ENCODE measurements at places on chromosomes 4 and X. TPM values are rescaled to one million over a fixed set of nuclear protein-coding genes. Genes with fewer than 3 reads are reported as not detected.

DNA sequence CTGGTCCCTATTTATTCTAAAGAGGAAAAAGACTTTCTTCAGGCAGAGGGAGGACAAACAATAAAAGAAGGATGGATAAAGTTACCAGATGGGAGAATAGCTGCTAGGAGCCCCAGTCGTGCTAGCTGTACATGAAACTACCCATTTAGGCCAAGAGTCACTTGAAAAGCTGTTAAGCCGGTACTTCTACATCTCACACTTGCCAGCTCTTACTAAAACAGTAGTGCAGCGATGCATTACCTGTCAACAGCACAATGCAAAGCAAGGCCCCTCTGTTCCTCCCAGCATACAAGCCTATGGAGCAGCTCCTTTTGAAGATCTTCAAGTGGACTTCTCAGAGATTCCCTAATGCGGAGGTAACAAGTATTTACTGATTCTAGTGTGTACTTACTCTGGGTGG is 1138.8 kb downstream of the ARAP2 start:
- no peak for DNase-seq

CYSLTR1 gene
- total RNA-seq, result not detected

TCEANC gene
- 3.5 TPM for total RNA-seq

- DNase-seq, result peak; percentile 52
Observed at GRCh38 chrX:95884186-95884585, 800.5 kb upstream of the DIAPH2 start.

DNA sequence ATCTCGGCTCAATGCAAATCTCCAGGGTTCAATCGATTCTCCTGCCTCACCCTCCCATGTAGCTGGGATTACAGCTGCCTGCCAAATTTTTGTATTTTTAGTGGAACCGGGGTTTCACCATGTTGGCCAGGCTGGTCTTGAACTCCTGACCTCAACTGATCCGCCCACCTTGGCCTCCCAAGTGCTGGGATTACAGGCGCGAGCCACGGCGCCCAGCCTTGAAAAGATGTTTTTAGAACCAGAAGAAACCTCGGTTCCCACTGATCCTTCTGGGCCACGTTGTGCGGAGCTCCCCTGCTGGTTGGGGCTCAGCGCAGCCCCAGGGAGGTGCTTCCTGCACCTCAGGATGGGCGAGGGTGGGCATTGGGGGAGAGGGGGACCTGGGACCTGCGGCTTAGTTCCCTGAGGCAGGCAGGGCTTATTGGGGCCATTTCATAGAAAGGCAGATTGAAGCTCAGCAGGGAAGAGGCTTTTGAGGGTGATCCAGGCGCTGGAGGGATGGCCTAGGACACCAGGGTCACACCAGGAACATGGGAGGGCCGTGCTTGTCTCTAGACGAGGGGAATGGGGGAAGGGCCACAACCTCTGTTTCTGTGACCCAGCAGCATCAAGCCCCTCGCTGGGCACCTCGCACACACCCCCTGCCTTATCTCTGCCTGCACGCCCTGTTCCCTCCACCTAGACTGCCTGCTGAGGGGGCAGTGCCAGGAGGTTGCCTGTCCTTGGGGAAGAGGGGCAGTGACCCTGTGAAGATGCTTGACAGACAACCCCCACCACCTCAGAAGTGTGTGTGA is 6.3 kb upstream of the ADD1 start:
- DNase-seq, result no peak

GRCh38 chr4:117941611-117942010 is 92.7 kb upstream of the NDST3 start:
- DNase-seq, result no peak

DNA sequence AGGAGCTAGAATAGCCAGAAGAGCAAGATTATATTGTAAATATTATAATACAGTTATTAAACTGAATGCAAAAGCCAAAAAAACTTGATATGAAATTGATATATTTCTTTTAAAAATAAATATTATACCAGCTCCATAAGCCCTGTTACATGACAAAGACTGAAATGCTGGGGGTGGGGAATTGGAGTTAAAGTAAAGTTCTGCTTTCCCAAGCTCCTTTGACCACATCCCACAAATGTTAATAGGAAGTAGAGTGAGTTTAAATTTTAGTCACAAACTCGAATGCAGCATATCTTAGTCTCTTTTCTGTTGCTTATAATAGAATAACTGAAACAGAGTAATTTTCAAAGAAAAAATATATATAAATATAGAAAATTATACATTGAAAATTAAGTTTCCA is 46.9 kb upstream of the NFKB1 start:
- DNase-seq, result no peak

DNA sequence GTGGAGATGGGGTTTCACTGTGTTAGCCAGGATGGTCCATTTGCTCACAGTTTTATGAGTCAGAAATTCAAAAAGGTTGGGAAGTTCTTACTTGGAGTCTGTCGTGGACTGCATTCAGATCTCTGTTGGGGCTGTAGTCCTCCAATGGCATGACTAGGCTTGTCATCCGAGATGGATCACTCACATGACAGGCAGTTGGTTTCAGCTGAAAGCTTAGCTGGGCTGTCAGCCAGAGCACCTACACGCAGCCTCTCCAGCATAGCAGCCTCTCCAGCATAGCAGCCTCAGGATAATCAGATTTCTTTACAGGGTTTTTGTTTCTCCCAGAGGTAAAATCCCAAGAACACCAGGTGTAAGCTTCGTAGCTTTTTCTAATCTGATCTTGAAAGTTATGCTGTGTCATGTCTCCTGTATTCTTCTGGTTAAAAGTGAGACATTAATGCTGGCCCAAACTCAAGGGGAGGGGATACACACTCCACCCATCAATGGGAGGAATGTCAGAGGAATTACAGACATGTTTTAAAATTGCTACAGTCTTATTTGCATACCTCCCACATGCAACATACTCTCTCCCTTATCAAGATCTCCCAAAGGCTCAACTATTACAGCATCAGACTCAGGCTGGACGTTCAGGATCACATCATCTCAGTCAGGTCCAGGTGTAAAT is 31.6 kb upstream of the SOD3 start:
- peak; percentile 36 for DNase-seq

CHIC1 gene
- total RNA-seq, result 10.7 TPM

CAPN6 gene
- total RNA-seq, result 1.0 TPM

BTK gene
- total RNA-seq, result not detected

DNA sequence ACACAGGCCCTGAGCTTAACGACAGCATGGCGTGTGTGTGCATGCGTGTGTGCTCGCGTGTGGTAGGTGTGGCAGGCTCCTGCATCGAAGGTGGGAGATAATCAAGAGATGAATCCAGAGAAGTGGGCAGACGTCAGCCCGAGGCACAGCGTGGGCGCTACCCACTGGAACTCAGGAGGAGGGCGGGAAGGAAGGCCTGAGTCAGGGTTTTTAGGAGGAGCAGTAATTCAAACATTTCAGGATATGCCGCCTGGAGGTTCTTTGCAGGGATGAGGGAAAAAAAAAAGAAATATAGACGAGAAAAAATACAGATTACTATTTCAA is 66.3 kb upstream of the STX18 start:
- no peak for DNase-seq

MAGEA2 gene
- total RNA-seq, result 15.8 TPM

ATP8A1 gene
- total RNA-seq, result 1.3 TPM

DNA sequence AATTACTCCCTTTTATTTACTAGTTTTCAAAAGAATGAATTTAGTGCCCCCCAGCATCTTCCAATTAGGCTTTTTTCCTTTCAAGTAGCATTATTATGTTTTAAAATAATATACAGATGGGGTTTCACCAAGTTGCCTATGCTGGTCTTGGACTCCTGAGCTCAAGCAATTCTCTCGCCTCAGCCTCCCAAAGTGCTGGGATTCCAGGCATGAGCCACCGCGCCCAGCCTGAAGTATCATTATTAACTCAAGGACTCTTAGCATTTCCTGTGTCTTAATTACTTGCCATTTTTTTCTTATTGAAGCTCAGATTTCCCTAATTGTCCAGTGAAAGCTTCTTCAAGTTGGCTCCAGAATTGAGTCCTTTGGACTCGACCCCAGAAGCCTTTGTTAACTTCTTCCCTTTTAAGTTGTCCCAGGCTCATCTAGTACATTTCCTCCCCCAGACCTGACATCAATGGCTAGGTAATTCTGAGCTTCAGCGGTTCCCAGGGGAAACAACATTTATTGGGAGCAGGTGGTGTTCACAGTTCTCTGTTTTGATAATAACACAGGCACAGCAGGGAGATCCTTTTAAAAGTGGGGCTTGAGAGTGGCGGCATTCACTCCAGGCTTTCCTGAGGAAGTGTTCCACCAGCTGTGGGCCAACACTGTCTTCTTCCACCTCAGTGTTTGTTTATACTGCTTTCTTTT is 10.0 kb downstream of the SAT1 start:
- no peak for DNase-seq

NHSL2 gene
- total RNA-seq, result 0.06 TPM

DNA sequence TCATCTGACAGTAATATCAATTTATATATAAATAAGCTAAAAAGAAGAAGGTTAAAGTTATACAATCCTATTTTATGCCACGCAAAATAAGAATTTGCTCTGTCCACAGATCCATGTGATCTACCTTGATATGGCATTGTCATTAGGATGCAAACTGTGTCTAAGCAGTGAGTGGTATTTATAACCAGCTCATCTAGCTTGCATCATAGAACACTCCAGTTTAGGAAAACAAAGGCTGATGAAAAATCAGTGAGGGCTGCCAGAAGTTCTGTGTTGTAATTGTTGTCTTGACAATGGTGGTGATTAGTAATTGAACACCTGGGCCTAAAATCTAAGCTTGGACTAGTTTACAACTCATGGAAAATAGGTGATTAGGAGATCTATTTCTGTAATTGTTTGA is 111.0 kb downstream of the CPE start:
- no peak for DNase-seq

- peak; percentile 9 for DNase-seq
Observed at GRCh38 chr4:125368146-125368545, 53.4 kb downstream of the FAT4 start.

DNA sequence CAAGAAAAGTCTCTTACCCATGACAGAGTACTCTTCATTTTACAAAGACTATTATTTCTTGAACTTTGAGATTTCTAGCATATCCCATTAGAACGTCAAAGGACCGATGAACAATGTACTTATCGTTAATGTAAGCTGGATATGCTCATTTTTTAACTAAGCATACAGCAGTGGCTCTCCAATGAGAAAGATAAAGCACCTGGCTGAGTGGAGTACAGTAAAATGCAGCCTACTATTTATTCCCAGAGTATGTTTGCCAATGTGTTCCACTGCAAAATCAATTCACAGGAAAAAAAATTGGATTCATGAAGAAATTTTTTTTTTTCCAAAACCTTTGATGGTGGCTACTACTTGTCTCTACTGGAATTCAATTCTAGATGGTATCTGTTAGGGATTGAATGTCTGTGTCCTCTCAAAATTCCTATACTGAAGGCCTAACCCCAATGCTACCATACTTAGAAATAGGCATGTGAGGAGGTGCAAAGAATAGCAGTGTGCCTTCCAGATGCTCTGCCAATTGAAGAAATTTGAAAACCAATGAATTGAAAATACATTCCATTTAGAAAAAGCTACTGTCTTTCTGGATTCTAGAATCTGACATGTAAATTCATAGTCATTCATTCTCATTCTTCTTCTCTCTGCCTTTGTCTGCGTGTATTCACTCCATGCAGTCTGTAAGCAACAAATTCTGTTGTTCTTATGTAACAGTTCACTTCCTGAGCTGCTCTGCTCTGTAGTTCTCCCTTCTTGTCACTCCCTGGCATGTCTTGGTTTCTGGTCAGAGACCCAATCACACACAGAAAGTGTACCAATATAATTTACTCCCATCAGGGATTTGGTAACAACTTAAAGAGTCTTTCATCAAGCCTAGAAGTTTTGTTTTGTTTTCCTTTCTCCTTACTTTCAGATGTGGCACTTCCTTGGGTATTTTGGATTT is 61.4 kb downstream of the PAPSS1 start:
- no peak for DNase-seq

DCAF4L1 gene
- total RNA-seq, result 0.14 TPM

DNA sequence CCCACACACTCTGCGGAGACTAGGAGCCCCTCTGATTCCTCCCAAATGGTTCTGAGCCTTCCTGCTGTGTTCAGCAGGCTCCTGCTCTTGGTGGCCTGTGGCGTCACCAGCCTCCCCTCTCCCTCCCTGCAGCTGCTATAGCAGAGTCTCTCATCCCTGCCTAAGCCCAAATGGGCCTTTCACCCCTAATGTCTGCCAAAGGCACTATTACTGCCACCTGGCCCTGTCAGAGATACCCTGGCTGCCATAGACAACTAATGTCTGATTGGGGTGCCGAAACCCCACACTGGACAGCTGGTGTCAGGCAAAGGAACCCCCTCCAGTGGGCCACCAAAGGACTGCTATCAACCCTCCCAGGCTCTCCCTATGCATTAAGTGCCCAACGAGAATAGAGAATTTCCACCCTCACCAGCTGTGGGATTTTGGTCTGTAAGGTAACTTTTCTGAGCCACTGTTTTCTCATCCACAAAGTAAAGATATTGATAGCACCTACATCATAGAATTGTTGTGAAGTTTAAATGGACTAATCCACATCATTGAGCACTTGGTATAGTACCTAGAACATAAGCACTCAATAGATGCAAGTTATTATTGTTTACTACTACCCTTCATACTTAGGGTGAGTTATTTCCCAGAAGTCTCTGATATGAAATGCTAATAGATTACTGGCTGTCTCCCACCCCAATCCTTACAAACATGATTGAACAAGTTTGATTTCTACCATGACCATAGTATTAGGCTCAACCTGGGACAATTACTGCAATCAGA is 421.3 kb downstream of the MID1IP1 start:
- no peak for DNase-seq

DNA sequence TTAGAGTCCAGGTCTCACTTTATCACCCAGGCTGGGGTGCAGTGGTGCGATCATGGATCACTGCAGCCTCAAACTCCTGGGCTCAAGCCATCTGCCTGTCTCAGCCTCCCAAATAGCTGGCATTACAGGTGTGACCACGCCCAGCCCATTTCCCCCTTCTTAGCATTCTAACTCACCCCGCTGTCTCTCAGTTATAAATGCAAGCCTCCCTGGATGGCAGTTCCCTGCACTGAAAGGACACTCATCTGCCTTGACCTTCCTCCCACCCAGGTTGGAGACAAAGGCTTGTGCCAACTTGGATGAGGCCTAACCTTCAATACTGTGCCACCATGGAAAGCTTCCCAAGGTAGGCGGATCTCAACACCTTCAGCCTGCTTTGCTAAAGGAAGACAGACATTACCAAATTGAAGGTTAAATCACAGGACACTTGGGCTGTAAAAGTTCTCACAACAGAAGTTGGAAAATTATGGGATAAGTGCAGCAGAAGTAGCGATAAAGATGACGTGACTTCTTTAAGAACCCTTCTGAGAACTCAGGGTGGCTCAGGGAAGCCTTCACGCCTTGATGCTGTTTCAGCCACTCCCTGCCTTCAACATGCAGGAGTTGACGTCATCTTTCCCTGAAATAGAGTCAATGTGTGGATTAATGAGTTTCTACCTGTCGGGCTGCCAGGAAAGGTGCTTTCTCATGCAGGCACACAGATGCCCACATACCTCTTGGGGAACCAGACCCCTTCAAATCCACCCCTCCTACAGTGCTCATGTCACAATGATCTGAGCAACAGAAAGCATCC is 10.6 kb upstream of the GPM6B start:
- no peak for DNase-seq

GRCh38 chrX:124931241-124931640 is 388.4 kb upstream of the TEX13C start:
- no peak for DNase-seq

Data from H4 (cell line).